ENCODE measurements at places on chromosomes 12 and 14. TPM values are rescaled to one million over a fixed set of nuclear protein-coding genes. Genes with fewer than 3 reads are reported as not detected.

- no peak for DNase-seq
These were observed 185.2 kb upstream of the SLC38A2 start for GRCh38 chr12:46557539-46558373.

GRCh38 chr12:112285600-112286401 lies 96.4 kb downstream of the HECTD4 start:
- DNase-seq: no peak

- no peak for DNase-seq
These were observed 84.7 kb upstream of the SOX5 start for GRCh38 chr12:24034160-24034559.

GRCh38 chr12:128365651-128366231 lies 98.8 kb downstream of the TMEM132C start:
- no peak for DNase-seq

- peak; percentile 62 for DNase-seq
These were observed 116.7 kb downstream of the LMNTD1 start for GRCh38 chr12:25436206-25437030.

- DNase-seq: peak; percentile 34
These were observed 323.8 kb downstream of the RGS6 start for GRCh38 chr14:72256055-72256454.

DNA sequence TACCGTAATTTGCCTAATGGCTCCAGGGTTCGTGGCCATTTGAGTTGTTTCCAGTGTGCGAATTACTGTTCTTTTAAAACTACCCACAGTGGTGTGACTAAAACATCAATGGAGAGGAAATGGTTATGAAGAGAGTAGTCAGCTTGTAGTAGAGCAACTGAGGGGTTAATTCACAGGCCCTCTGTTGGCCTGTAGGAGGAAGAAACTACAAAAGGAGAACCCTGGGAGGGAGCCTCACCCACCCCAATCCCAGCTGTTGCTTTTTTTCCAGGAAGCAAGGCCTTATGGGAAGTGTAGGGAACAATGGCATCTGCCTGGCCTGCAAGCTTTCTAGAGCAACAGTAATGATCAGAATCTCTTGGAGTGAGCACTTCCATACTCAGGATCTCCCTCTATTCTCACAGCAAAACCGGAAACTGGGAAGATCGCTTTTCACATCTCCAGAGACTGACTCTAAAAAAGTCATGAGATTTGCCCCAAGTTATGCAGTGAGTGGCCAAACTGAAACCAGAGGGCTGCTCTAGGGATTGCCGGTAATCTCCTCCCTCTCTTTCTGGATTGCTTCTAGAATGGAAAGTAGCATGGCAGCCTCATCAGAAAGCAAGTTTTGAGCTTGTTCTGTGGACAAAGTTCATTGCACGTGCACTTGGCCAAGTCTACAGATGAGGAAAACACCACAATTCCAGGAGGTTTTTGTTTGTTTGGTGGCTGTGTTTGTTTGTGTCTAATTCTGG lies 125.3 kb upstream of the PWP1 start:
- DNase-seq: no peak

DNA sequence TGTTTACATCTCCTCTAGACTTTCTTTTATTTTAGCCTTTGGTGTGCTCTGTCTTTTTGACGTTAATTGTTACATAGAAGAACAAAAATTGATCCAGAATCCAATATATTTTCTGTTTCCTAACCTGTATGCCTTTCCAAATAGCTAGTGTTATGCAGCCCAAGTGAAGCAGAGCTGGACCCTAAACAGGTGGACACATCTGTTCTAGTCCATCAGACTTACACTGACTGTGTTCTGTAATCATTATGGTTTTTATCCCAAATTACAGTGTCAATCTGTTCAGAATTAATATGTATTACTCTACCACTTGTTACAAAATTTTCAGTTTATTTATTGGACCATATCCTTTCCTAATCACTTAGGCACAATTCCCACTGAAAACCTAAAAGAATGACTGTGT lies 176.8 kb upstream of the FOXG1 start:
- no peak for DNase-seq

- no peak for DNase-seq
These were observed 11.0 kb upstream of the AEBP2 start for GRCh38 chr12:19428246-19428645.

The TIGAR gene
- 11.1 TPM for total RNA-seq

The PLCZ1 gene
- not detected for total RNA-seq

The GPRC5D gene
- not detected for total RNA-seq

The SNRNP35 gene
- total RNA-seq: 19.4 TPM

The KRT8 gene
- 1,565 TPM for total RNA-seq

All from Caki2 (cell line).